SHP77 (cell line): ENCODE measurements at places on chromosomes 3 and 15.

DNA sequence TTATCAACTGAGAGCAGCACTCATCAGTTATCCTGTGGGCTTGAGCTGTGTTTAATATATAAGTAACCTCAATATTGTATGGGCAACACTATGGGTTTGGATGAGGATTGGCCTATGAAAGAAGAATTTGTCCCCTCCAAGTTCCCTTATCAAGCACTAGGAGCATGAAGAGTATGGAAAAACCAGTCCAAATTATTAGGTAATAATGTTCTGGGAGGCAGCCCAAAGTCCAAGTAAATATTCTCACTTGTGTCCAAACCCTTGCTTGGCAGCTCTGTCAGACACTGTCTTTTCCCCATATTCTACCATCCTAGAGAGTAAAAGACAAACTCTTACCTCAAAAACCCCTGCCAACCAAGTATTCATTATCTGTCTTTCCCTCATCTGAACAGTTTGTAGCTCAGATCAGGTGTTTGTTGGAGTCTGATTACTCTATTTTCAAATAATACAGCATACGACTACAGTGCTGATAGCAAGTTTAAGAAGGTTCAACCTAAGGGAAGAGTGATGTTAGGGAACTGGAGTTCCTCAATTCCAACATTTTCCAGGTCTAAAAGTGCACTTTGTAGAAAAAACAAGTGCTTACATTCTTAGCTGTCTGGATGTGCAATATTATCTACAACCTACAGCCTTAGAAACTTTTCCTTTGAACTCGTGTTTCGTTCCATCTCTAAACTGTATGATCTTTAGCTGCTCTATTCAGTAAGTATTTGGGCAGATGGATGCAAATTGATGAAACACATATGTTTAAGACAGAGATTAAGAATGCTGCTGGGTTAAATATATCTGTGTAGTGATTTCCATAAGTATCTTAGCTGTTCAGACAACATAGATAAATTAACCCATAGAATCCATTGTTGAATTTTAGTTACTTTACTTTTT lies 89.7 kb upstream of the PHLDB2 start:
- DNase-seq, result no peak

GRCh38 chr3:2268779-2269178 lies 170.1 kb downstream of the CNTN4 start:
- no peak for DNase-seq

DNA sequence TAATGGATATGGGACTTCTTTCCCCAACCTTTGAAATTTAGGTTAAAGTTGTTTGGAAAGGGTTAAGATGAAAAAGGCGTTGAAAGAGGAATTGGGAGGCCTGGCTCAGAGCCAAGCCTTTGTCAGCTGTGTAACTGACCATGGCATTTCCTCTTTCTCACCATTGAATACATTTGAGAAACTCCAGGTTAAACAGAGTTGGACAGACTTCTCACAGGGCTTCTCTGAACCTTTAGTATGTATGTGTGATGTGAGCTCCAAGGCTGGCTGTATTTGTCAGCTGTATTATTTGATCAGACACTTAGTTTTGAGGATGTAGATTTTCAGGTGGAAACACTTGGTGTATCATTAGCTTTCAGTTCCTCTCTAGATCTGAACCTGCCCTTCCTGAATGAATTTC lies 136.4 kb upstream of the GOLGA6L4 start:
- no peak for DNase-seq

DNA sequence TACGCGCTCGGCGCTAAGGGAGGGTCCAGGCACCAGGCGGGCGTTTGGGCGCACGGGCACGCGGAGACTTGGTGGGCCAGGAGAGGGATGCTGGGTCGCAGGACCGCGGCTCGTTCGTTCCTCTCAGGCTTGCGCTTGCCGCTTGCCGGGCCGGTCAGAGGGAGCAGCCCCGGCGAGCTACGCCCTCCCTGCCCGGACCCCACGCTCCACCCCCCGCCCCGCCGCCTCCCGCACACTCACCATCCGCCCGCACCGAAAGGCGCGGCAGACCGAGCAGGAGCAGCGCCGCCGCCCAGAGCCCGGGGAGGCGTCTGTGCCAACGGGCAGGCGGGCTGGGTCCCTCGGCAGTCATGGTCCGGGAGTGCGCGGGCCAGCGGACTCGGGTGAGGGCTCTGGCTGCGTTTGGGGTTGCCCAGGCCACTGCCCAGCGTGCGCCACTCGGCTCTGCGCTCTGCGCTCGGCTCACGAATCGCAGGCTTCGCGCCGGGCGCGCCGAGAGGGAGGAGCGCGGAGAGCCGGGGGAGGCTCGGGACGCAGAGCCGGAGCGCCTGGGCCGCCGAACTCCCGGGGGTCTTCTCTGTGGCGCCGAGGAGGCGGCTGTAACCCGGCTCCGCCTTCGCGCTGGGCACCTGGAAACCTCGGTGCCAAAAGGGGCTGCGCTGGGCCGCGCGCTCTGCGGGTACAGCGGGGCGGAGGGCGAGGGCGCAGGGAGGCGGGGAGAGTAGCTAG lies at the start of gene SUSD5:
Gene SUSD5, minus strand, starts transcription at position 365 of the 729 bp plus-strand sequence. Its CDS starts 13 bp downstream, at position 352.
- DNase-seq, result no peak

DNA sequence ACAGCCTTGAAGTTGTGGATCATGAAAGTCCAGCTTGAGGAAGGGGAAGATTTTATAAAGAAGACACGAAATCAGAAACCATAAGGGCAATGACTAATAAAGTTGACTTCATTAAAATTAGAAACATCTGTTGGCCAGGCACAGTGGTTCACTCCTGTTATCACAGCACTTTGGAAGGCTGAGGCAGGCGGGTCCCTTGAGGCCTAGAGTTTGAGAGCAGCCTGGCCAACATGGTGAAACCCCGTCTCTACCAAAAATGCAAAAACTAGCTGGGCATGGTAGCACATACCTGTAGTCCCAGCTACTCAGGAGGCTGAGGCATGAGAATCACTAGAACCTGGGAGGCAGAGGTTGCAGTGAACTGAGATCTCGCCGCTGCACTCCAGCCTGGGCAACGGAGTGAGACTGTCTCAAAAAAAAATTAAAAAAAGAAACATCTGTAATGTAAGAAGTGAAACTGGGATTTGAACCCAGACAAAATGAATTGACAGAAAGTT lies 7.9 kb upstream of the UBXN7 start:
- no peak for DNase-seq

GRCh38 chr15:100114571-100114970 lies 227.2 kb downstream of the ADAMTS17 start:
- no peak for DNase-seq

DNA sequence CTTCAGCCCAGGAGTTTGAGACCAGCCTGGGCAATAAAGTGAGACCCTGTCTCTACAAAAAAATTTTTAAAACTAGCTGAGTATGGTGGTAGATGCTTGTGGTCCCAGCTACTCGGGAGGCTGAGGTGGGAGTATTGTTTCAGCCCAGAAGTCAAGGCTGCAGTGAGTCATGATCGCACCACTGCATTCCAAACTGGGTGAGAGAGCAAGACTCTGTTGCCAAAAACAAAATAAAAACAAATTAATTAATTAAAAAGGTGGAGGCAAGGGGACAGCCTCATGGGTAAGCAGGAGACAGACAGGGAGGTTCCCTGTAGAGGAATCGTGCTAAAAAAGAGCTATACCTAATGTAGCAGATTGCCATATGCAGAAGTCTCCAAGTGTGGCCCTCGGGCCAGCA lies 12.6 kb downstream of the HAPLN3 start:
- DNase-seq, result no peak

DNA sequence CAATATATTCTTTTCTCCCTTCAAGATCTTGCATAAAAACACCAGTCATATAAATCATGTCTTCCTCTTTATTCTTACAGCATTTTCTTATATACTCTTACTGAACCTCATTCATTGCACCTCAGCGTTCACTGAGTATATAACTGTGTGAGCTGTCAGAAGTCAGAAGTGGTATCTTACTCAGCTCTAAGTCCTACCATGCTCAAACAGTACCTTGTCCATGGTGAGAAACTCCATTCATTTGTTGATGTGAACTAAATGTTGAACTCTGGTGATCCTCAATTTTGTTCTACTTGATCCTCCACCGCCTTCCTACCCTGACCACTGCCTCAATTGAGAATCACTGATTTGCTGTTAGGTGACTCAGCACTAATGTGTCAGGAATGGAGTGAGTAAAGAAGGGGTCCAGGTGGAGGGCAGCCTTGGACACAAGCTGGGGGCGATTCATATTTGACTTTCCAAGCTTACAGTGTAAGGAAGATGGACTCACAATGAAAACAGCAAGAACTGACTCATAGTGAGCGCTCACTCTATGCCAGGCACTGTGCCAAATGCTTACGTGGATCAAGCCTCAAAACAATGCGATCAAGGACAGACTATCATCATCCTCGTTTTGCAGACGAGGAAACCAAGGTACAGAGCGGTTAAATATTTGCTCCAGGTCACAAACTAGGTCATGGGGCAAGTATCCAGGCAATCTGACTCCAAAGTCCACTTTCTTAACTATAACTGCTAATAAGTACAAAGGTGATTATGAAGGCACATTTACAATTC lies 13.5 kb upstream of the ZFYVE19 start:
- peak; percentile 48 for DNase-seq

DNA sequence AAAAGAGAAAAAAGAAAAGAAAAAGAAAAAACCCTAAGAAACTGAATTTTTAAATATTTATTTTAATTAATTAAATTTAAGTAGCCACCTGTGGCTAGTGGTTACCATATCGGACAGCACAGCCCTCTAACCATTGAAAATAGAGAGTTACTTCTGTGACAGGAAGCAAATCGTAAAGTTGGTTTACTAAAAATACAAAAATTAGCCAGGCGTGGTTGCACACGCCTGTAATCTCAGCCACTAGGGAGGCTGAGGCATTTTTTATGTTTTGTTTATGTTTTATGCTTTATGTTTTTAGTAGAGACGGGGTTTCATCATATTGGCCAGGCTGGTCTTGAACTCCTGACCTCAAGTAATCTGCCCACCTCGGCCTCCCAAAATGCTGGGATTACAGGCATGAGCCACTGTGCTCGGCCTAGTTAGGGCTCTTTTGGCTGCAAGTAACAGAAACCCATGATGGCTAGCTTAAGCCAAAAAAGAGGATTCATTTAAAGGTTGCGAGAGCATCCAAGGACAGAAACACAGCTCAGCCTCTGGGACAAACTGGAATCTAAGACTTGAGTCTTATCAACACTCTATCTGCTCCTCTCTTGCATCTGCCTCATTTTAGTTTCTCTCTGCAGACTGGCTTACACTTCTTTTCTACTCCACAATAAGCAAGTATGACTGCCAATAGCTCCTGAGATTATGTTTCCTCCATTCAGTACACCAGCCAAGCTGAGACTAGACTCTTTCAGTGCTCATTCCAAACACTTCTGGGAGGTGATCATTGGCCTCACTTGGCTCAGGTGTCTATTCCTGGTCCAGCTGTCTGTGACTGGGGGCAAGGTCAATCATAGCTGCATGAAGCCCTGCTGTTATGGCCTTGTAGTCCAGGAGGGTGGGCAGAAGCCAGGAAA lies 6.8 kb upstream of the SKIL start:
- DNase-seq, result no peak

DNA sequence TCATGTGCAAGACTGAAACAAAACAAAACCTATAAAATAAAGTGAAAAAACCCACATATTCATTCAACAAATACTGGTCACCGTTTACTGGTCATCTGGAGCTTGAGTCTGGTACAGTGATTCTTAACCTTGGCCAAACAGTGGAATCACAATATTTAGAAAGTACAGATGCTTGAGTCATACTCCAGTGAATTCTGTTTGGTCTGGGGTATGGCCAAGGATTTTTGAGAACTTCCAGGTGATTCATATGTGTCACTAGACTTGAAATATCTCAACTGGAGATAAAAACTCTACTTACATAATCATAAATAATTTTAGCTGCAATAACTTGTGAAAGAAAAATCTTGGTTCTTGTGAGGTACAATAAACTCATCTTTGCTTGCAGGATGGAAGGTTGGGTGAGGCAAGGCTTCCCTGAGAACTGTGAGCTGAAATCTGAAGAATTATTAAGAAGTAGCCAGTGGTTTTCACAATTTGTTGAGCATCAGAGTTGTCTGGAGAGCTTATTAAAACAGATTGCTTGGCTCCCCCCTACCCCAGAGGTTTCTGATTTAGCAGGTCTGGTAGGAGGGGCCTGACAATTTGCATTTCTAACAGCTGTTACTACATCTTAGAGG lies 9.6 kb downstream of the NEK11 start:
- DNase-seq, result no peak

DNA sequence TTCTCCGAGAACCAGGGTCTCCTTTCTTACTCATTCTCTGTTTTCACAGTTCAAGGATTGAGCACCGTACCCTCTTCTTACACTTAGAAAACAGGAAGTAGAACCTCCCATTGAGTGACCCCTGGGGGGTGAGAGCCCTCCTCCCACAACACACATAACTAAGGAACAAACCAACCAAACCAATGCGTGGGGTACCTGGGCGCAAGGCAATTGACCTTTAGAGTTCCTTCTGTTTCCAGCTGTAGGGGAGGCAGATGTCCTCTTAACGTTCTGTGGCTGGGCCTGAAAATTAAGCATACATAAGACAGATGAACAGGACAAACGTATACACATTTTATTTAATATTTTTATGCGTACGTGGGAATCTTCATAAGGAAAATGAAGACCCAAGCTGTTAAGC lies 33.5 kb upstream of the TIMP4 start:
- DNase-seq, result no peak

GRCh38 chr3:120419797-120420196 lies 31.0 kb downstream of the FSTL1 start:
- DNase-seq, result no peak

GRCh38 chr3:52246264-52246620 lies 683 bp downstream of the PPM1M start:
- no peak for DNase-seq

GRCh38 chr3:161406594-161407555 lies 35.6 kb upstream of the SPTSSB start:
- no peak for DNase-seq

DNA sequence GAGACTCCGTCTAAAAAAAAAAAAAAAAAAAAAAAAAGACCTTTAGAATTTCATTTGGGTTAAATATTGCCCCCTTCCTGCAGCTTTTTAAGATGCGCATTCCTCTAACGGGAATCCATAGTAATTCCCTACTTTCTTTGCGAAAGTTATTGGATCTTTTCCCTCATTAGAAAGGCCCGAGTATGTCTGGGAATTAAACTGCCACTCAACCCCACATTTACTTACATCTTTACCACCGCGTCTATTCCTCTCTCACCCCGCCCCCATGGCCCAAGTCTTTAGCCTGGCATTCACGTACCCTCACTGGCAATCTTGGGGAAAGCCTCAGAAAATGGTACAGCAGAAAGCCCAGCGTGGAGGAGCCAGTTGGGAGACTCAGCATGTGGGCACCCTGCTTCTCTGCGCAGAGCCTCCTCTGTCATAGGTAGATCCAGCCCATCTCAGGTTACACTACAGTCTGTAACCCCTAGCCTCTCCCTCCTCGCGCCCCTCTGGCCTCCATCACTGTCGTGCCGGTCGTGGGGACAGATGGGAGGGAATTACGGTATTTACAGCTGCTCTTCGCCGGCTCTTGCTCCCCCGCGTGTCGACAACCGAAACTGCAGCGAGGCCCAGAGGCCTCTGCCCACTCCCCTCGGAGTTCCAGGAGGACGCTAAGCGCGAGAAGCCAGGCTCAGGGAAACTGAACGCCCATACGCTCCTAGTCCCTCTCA lies 6.4 kb upstream of the ANKDD1A start:
- peak; percentile 50 for DNase-seq
